Foreskin keratinocyte (primary cell): ENCODE measurements at places on chromosomes 1 and 21. TPM values are rescaled to one million over a fixed set of nuclear protein-coding genes. Genes with fewer than 3 reads are reported as not detected.

NID1 gene
- polyA plus RNA-seq: 3.4 and 5.6 TPM in 2 replicates

CHRM3 gene
- polyA plus RNA-seq: not detected in 2 replicates

HSD3B1 gene
- polyA plus RNA-seq: 0.06 and 0.08 TPM in 2 replicates

LCE1A gene
- polyA plus RNA-seq: 0.26 and 0.53 TPM in 2 replicates

FCAMR gene
- not detected in 2 replicates for polyA plus RNA-seq

NEXN gene
- polyA plus RNA-seq: 2.4 and 3.9 TPM in 2 replicates

MYBPHL gene
- polyA plus RNA-seq: 1.7 TPM in 2 replicates

DISC1 gene
- polyA plus RNA-seq: 0.10 and 0.20 TPM in 2 replicates

IGFN1 gene
- not detected in 2 replicates for polyA plus RNA-seq

SPRR1A gene
- 9.4 and 21.8 TPM in 2 replicates for polyA plus RNA-seq

CHAF1B gene
- polyA plus RNA-seq: 9.4 and 10.5 TPM in 2 replicates

DNA sequence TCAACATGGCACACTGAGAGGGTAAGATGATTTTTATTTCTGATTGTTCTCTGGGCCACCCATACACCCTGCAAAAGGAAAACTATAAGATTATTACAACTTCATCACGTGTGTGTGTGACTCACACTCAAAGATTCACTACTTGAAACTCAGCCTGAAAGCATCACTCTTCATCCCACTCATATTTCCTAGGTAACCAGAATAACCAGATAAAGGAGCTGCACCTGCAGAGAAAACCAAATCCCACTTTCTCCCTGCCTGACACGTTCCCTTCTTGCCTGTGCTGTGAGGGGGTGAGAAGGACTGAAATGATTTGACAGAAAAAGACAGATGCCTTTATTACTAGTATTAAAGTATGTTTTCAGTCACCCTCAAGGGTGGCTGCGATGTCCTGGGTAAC, 131.6 kb downstream of the TGFBR3 start:
- no peak for DNase-seq

DNA sequence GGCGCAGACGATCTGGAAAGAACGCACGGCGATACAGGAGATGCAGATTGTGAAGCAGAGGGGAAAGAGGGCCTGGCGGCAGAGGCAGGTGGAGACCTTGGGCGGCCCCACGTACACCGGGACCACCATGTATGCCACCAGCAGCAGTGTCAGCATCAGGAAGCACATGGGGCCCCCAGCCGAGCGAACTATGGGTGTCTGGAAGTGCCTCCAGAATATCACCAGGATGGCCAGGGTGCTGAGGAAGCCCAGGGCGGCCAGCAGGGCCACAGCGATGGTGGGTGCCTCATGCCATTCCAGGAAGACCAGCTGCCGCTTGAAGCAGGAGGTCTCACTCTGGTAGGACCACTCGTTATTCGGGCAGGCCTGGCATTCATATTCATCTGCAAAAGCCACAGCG, 19.3 kb downstream of the TAS1R2 start:
- no peak for DNase-seq

GRCh38 chr1:110053552-110054428, 16.7 kb downstream of the ALX3 start:
- DNase-seq: no peak

- no peak for DNase-seq
Observed at GRCh38 chr1:16120940-16121410, 34.9 kb downstream of the EPHA2 start.

DNA sequence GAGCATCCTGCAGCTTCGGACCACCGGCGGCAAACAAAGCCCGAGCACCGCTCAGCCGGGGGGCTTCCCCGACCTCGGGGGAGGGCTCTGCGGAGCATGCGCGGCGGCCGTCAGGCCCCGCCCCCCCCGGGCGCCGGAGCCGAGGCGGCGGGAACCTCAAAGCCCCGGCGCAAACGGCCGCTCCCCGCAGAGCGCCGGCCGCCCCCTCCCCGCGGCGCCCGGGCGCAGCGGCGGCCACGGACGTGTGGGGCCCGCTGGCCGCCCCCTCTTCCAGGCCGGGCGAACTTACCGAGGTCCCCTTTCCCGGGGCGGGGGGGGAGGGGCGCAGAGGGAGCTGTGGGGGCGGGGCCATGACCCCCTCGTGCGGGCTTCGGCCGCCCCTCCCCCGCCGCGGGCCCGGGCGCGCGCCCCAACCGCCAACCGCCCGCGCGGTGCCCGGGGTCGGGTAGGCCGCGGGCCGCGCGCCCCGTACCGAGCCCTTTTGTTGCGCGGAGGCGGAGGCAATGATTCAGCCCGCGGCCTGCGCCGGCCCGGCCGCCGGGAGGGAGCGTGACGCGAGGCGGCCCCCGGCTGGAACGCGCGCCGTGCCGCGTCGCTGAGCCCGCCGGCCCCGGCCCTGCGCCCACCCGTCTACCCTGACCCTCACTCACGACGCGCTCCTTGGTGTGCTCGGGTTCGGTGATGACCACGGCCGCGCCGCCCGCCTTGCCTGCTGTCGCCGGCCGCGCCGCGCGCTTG, 1.7 kb downstream of the RCC2 start:
- DNase-seq: no peak

GRCh38 chr21:32325706-32326105, 27.1 kb downstream of the MRAP start:
- DNase-seq: no peak

GRCh38 chr1:83923553-83923952, 75.4 kb downstream of the TTLL7 start:
- DNase-seq: no peak

- DNase-seq: no peak
Observed at GRCh38 chr1:61636376-61636775, 88.6 kb downstream of the TM2D1 start.

DNA sequence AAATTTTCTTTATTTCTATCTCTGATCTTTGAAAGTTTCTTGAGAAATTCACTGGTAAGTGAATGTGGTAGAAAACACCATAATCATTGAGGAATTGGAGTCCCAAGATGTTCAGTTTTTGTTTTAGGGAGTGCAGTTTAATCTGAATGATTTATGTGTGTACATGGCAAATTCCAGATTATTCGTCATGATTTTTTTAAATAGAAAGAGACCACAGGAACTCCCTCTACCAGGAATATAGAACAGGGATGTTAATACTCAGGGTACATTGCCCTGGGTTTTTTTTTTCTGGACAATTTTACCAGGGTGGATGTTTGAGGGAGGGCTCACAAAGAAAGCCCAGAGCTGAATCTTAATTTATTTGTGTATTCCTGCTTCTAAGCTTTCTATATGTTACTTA, 109.0 kb downstream of the VPS13D start:
- DNase-seq: no peak

DNA sequence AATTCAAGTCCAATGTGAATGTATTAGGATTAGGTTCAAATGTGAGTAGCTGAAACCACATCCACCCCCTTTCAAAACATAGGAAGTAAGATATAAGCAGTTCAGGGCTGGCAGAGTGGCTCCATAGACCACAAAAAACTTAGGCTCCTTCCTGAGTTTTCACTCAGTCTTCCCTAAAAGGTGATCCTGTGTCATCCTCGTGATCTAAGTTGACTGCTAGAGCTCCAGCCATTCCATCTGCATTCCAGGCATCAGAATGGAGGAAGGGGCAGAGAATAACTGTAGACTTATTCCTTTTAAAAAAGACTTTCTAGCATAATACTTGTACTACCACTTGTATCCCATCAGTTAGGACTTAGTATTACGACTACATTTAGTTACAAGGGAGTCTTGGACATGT, 204.1 kb downstream of the PBX1 start:
- DNase-seq: no peak

DNA sequence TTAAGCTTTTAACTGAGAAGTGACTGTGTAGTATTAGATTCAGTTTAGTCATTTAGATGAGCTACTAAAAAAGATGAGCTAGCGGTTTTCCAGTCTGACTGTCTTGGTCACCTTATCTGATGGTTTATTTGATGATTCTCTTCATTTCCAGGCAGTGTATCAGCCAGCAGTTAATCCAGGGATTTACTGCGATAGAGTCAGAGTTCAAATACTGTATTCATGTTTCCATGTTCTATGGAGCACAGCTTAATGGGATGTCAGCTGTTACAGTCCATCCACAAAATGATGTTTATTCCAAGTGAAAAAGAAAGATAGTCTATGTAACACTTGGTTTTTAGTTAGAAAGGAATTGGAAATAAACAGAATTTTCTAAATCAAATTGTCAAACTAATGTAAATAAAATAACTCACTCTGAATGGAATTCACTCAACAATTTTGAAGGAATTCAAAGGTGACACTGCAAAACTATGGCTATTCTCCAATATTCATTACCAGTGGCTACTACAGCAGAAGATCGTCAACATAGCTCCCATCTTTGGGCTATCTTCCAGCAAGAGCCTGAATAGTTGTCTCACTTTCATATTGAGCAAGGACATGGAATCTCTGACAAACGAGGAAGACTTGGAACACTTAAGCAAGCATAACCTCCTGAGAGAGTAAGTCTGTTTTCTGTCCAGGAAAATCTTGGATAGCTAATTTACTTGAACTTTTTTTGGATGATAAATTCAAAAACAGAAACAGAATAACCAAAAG, 54.6 kb upstream of the DPT start:
- no peak for DNase-seq

- DNase-seq: peak; percentile 20
Observed at GRCh38 chr1:204042516-204042915, 30.4 kb upstream of the SOX13 start.

DNA sequence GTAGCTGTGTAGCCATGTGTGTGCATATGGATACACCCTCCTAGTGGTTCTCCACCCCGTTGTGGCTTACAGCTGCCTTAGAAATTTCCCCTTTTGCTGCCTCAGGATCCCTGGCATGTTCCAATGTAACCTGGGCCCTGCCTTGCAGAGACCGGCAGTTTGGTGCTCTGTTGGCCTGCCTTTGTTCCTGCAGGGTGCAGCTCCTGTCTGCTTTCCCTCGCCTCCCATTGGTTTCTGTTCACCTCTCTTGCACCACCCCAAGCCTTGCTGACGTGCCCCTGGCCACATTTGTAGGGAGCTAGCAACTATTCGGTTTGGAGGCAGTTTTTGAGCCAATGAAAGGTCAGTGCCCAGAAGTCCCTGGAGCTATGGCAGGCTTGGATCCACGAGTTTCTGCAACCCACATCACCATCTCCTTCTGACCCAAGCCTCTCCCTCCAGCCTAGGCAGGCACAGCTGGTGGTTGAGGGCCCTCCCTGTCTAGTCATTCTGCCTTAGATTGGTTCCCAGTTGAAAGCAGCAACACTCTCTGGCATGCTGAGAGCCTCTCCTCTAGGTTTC, 54.9 kb downstream of the MAB21L3 start:
- DNase-seq: no peak

DNA sequence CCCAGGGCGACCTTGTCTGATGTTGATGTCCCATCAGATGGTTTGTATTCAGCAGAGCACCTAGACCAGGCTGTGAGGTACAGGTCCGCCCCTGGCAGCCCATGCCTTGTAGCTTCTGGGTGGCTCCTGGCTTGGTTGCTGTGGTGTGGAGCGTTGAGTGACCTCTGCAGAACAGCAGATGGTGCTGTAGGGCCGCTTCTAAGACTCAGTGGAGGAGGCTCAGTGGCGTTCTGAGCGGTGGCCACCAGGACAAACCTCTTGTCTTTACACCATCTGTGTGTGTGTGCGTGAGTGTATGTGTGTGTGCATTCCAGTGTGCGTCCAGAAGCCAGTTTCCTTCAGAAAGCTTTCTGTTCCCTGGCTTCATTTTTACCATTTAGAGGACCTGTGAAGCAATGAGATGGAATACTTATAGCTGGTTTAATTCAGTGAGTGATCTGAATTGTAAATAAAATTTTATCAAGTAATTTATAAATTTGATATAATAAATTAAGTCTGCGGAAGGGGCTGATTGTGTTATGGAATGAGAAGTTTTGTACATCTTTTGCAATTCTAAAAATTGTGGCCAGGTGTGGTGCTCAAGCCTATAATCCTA, 66.1 kb downstream of the ADARB1 start:
- peak; percentile 68 for DNase-seq

DNA sequence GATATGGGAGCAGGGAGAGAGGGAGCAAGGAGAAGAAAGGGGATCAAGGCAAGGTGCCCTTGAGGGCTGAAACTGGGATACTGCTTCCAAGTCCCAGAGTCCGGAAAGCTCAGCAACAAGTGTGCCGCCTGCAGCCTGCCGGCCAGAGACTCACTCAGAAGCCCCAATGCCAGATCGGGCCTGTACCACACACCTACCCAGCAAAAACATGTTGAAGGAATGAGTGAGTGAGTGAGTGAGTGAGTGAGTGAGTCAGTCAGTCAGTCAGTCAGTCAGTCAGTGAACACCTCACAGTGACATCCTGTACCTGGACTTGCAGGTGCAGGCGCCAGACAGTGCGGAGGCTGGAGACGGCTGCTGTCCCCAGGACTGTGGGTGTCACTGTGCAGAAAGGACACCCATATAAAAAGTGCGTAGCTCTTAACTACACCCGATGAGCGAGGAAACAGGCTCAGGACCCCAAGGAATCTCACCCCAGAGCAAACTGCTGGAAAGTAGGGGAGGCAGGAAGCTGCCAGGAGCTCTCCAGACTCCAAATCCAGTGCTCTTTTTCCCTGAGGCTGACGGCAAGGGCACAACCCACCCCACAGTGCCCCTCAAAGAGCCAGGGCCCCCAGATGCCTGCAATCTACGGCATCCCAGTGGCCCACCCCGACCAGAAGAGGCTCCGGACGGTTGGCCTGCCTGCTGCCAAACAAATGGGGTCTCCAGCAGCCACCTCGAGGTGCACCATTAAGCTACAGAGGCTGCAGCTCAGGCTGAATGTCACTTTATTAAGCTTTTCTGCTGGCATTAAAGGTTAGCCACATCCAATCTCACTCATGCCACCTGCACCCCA, 261.7 kb downstream of the NPHP4 start:
- DNase-seq: no peak

- DNase-seq: no peak
Observed at GRCh38 chr1:235586992-235587391, 62.6 kb downstream of the GNG4 start.

DNA sequence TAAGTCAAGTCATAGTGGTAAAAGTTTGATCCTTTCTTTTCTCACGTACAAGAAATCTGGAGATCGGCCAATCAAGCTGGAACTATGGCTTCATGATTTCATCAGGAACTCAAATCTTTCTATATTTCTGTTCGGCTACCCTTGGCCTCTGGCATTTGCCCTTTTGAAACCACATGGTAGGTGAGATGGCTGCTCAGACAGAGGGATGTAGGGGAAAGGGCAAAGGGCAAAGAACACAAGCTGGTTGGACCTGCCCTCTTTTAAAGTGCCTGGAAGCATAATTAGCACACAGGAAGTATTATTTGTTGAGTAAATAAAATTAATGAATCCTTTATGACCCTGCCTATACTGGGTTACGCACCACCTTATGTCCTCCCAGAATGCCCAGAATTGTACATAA, 11.5 kb upstream of the RGS1 start:
- no peak for DNase-seq
